ENCODE measurements at places on chromosomes 7 and 10. TPM values are rescaled to one million over a fixed set of nuclear protein-coding genes. Genes with fewer than 3 reads are reported as not detected.

The SLC26A3 gene
- not detected for total RNA-seq

The SYT15 gene
- 0.79 TPM for total RNA-seq

The TMUB1 gene
- 7.6 TPM for total RNA-seq

The PDE1C gene
- total RNA-seq = 1.2 TPM

The TBL2 gene
- total RNA-seq = 33.2 TPM

The OLAH gene
- not detected for total RNA-seq

- no peak for DNase-seq
These were observed 4.0 kb upstream of the CACNB2 start for GRCh38 chr10:18136073-18136791.

GRCh38 chr7:152081088-152081487 lies 55.6 kb downstream of the GALNT11 start:
- DNase-seq = no peak

- no peak for DNase-seq
These were observed 683.1 kb upstream of the SORCS1 start for GRCh38 chr10:107847620-107848019.

GRCh38 chr10:42987121-42987541 lies 89.7 kb upstream of the RET start:
- no peak for DNase-seq

- DNase-seq = peak; percentile 91
These were observed 243.6 kb downstream of the TWIST1 start for GRCh38 chr7:18873734-18874336.

- DNase-seq = no peak
These were observed 205.6 kb upstream of the PTER start for GRCh38 chr10:16231176-16231575.
